Spinal cord (tissue), 10 donors: ENCODE measurements at places on chromosomes 4 and X.

- no peak for DNase-seq
These were observed 644.4 kb downstream of the TRIML1 start for GRCh38 chr4:188783606-188784160.

GRCh38 chr4:174575436-174575835 is 53.1 kb upstream of the HPGD start:
- no peak for DNase-seq

DNA sequence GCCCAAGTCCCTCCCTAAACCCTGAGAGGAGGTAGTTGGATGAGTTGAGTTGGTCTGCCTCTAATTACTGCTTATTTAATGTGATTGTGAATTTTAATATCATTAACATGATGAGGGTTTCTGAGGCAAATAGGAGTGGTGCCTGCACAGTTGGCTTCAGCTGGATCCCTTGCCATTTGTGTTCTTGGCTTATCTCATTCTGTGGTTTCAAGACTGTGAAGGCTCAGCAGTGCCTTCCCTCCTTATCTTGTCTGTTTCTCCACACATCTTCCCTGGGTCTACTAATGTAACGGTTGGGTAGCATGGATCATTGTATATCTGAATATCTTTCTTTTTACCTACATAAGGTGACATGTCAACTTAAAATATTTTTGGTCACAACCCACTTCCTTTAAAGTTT is 1.6 kb upstream of the SLC10A4 start:
- no peak for DNase-seq

- DNase-seq = no peak
These were observed 107.8 kb upstream of the GPC4 start for GRCh38 chrX:133523081-133523487.

DNA sequence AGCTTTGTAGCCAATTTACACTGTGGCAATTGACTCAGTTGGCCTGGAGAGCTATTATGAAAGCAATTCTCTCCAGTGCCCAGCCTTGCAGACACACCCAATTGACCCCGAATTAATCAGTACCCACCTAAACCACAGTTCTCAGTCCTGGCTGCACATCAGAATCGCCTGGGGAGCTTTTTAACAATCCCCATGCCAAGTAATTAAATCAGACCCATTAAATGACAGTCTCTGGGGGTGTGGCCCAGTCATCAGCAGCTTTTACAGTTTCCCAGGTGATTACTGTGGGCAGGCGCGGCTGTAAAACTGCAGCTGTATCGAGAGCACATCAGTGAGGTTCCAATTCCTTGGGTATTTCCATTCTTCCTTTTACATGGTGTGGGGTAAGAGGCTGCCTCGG is 460.9 kb upstream of the FAT1 start:
- no peak for DNase-seq

DNA sequence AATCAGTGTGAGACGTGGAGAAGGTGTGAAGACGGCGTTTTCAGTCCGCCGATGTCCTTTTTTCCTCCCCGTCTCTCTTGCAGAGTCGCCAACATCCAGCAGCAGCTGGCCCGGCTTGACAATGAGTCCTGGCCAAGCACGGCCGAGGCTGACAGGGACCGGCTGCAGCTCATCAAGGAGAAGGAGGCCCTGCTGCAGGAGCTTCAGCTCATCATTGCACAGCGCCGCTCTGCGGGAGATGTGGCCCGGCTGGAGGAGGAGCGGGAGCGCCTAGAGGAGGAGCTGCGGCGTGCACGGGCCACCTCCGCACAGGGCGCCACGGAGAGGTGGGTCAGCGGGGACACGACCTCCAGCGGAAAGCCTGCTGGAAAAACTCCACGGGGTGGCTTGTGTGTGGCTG is 47.1 kb upstream of the CLCN4 start:
- DNase-seq = no peak

GRCh38 chrX:134821901-134822300 is 163.6 kb upstream of the PLAC1 start:
- no peak for DNase-seq

DNA sequence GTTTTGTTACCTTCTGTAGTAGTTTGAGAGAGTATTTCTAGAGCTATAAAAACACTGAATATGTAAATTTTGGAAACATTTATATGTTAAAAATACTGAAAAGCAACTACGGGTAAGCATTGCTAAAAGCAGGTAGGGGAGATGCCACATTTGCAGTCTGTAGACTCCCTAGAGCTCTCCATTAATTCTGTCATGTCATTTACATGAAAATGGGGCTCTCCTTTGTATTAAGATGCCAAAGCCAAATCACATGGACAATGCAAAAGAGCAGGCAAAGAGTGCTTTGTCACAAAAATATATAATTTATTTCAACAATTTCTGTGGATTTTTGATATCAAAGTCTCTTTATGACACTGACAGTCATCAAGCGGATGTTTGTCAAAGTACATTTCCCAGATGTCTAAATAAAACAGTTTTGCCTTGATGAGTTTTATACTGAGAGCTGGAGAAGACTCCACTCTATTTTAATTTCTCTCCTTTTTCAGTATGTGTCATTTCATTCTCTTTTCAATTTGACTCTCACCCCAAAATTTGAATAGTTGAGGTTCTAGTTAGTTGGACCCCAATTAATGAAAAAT is 51.8 kb downstream of the LDB2 start:
- DNase-seq = no peak

- no peak for DNase-seq
These were observed 19.1 kb upstream of the SLC25A4 start for GRCh38 chr4:185124006-185124405.

GRCh38 chr4:114780205-114780604 is 181.6 kb downstream of the UGT8 start:
- DNase-seq = peak; percentile 64

DNA sequence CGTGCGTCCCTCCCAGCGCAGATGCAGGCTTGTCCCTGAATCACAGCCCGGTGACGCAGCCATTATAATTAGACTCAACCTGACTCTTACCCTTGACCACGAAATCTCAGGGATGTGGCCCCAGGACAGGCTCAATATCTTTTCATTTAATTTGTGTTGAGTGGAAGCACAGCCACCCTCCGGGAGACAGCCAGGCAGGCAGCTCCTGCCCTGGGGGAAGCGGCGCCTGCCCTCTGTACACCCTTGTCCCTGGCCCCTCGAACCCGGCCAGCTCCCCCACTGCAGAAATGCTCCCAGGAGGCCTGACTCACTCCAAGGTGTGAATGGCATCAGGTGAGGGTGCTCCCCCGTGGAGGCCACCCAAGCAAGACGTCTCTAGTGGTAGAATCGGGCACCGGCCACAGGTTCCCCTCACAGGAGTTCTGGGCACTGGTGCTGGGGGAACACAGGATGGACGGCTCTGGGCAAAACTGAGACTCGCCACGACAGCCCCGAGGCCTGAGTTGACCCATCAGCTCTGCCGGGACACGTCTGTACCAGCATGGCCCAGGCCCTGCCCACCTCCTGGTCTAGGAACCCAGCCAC is 2.7 kb downstream of the CPLX1 start:
- DNase-seq = no peak

- DNase-seq = no peak
These were observed 37.9 kb downstream of the RGS12 start for GRCh38 chr4:3330707-3331106.

DNA sequence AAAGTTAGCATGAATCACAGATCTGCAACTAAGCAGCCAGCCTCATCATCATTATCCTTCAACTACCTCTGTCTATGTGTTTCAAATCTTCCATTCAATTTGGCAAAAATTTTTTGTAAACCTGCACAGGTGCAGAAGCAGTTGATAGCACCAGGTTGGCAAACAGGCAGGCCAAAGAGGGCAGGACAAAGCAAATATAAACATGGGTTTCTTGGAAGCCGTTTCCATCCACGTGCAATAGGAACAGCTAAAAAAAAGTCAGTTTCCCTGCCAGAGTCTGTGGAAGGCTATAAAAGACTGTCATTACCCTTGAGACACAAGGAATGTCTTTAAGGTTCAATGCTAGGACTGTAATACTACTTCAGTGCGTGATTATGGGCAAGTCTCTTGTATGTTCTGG is 253.2 kb downstream of the PDHA2 start:
- DNase-seq = no peak

- peak; percentile 88 for DNase-seq
These were observed 330.9 kb downstream of the DCHS2 start for GRCh38 chr4:154160519-154161301.

DNA sequence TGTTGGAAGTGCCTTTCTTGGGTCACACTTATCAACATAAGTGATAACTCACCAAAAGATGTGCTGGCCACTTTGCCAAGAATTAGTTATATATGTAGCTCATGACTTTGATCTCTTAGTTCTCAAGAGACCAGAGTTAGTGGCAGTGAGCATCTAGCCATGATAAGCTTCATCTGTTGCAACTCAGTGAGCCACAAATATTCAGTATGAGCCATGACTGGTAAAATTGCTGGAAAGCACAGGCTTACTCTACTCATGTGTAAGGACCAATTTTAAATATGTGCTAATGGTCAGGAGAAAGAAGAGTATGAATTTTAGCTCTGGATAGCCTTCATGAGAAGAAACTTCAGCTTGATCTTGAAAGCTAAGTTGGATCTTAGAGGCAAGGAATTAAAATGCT is 59.4 kb upstream of the TLL1 start:
- DNase-seq = no peak

- DNase-seq = no peak
These were observed 162.0 kb downstream of the SNCA start for GRCh38 chr4:89674876-89675459.

- DNase-seq = no peak
These were observed 44.7 kb downstream of the MAGEB17 start for GRCh38 chrX:16212024-16212423.

- no peak for DNase-seq
These were observed 89.4 kb upstream of the AFAP1 start for GRCh38 chr4:8028884-8029568.

DNA sequence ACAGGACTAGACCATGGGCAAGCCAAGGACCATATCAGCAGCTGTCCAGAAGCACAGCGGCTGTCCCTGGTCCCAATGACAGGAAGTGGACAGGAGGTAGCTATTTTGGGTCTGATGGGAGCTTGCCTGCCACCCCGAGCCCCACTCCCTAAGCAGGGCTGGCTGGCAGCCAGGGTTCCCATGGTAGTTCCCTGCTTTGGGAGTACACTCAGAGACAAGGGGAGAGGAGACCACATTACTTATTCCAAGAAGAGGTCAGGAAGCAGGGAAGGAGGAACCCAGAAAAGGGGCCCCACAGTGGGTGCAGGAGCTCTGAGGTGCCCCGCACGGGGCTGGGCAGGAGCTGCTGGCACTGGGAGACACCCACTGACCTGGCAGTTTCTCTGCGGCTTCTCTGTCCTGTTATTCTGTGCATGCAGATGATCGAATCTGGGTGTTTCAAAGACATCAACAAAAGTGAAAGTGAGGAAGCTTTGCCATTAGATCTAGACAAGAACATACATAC is 36.3 kb downstream of the HTT-AS start:
- DNase-seq = no peak

- DNase-seq = no peak
These were observed 126.9 kb downstream of the RNF150 start for GRCh38 chr4:141006242-141006802.

- no peak for DNase-seq
These were observed 99.7 kb upstream of the ENPP6 start for GRCh38 chr4:184317234-184317918.

DNA sequence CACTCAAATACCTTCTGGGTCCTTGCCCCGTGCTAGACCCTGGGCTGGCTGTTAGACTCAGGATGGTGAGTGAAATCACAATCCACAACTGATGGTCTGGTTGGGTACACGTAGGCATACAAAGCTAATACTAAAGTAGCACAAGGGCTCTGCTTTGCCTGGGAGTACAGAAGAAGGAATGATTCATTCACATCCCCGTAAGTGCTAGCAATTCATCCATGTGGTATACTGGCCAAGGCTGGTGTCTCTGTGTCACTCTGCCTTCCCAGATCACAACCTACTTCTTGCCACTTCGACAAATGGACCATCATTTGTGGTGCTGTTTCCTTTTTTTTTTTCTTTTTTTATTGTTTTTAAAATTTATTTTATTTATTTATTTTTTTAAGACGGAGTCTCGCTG is 19.7 kb upstream of the RBM47 start:
- no peak for DNase-seq

GRCh38 chr4:176350671-176351070 is 30.9 kb downstream of the SPCS3 start:
- no peak for DNase-seq

DNA sequence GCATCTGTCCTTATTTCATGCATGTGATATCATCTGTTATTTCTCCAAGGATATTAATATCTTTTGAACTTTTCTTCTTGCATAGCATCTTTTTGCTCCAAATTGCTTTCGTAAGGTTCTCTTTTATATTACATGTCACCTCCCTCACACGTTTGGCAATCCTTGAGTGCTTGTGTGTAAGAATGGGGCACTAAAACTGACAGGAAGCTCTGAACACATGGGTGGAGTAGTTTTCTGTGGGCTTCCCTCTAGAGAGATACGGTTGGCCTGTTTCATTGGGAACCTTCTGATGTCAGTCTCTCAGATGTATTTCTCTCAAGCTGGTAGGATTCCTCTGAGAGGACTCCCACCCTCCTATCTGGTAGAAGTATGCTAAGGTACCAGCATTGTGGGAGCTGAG is 223.0 kb downstream of the MID1 start:
- no peak for DNase-seq

DNA sequence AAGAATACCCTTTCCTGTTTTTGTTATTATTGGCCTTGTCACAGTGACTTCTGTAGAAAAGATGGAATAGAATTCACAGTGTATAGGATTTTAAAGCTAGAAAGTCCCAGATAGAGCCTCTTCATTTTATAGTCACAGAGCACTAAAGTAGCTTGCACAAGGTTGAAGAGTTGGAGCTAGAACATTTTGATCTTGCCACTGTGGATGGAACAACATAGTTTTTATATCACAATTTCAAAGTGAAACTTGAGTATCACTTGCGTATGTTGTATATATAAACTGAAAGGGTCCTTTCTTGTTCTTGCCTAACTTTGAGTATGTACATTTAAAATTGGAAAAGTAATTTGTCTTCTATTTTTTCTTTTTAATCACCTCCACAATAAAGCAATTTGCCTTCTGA is 2.7 kb downstream of the USO1 start:
- DNase-seq = no peak

DNA sequence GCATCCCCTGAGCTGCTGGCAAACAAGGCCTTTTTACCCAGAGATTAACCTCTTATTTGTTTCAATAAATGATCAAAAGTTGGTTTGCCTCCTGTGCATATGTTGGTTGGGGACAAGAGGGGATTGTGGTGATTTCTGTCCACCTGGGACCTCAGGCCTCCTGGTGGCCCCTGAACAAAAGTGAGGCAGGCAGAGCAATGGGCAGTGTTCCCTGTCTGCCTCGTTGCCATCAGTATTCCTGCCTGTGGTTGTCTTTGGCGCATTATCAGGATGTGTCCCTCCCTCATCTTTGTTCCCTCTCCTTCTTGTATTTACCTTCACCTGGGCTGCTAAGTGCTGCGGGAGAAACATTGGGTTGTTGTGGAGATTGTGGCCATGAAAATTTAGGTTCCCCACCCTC is 65.3 kb upstream of the DRD5 start:
- no peak for DNase-seq

- DNase-seq = peak; percentile 28
These were observed 51.0 kb downstream of the GUCY1B1 start for GRCh38 chr4:155809835-155810234.

- DNase-seq = no peak
These were observed 45.2 kb downstream of the ADH5 start for GRCh38 chr4:99043346-99043745.

GRCh38 chr4:16248605-16249004 is 22.3 kb upstream of the TAPT1 start:
- DNase-seq = no peak

GRCh38 chrX:13252726-13253125 is 67.1 kb downstream of the ATXN3L start:
- no peak for DNase-seq
